ENCODE measurements at places on chromosomes 16 and 17. TPM values are rescaled to one million over a fixed set of nuclear protein-coding genes. Genes with fewer than 3 reads are reported as not detected.
A peak's percentile ranks its signal among the peaks of the same experiment; 100 is the strongest.

The AP1G1 gene
- 19.7 TPM for polyA plus RNA-seq

The KRT20 gene
- 0.35 TPM for polyA plus RNA-seq

The KRT34 gene
- polyA plus RNA-seq = not detected

The CCDC154 gene
- 0.38 TPM for polyA plus RNA-seq

The KRT16 gene
- 0.09 TPM for polyA plus RNA-seq

- DNase-seq = no peak
These were observed 58.5 kb downstream of the BAHCC1 start for GRCh38 chr17:81453712-81454111.

DNA sequence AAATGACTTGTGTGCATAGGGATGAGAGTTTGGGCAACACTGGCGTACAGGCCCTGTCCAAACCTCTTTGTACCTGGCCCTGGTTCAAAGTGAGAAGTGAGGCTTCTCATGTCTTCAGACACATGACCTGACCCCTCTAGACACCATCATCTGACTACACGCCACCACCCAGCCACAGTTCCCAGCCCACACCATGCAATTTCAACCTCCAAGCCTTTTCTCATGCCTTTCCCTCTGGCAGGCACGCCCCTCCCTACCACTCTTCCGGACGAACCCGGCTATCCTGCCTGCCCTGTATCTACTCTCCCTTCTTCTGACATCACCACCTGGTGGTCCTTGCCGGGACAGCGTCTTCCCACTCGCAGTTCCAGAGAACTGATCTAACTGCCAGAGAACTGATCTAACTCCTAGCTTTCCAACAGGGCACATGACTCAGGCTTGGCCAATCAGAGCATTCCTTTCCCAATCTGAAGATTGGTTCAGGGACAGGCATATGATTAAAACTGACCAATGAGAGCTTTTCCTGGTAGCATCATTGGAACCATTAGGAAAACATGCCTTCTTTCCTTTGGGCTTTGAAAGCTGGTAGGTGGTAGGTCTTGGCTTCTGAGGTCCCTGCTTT, 27.1 kb upstream of the IL21R start:
- DNase-seq = peak; percentile 56

- DNase-seq = no peak
These were observed 440.6 kb downstream of the CDH8 start for GRCh38 chr16:61595605-61596004.

DNA sequence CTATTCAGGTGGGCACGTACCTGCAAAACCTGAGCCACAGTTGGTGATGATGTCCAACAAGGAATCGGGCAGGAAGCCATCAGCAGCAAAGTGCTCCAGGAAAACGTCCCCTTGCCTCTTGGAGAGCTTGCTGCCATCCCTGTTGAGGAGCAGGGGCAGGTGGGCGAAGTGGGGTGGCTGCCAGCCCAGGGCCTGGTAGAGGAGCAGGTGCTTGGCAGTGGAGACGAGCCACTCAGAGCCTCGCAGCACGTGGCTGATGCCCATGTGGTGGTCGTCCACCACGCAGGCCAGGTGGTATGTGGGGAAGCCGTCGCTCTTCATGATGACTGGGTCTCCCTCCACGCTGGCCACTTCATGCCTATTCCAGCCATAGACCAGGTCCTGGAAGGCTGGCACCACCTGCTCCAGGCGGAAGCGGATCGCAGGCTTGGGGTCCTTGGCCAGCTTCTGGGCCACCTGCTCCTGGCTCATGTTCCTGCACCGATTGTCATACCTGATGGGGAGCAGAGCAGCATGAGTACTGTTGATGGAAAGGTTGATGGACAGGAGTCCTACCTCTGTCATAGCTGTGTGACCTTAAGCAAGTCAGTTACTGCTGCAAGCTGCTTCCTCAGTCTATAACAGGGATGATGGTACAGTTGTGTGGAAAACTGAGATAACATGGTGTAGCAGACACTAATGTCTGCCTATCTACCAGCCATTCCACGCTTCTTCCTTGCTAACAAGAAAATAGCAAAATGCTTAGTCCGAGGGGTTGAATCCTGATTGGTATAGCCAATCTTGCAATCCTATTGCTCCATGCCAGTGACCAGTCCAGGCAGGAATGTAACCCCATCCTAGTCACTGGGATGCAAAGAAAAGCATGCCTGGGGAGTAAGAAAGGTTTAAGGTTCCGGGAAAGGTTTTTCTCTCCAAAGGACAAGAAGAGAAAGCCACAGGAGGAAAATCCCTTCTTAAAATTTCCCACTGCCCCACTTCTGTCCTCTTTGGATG, 22.0 kb downstream of the EARS2 start:
- DNase-seq = no peak

DNA sequence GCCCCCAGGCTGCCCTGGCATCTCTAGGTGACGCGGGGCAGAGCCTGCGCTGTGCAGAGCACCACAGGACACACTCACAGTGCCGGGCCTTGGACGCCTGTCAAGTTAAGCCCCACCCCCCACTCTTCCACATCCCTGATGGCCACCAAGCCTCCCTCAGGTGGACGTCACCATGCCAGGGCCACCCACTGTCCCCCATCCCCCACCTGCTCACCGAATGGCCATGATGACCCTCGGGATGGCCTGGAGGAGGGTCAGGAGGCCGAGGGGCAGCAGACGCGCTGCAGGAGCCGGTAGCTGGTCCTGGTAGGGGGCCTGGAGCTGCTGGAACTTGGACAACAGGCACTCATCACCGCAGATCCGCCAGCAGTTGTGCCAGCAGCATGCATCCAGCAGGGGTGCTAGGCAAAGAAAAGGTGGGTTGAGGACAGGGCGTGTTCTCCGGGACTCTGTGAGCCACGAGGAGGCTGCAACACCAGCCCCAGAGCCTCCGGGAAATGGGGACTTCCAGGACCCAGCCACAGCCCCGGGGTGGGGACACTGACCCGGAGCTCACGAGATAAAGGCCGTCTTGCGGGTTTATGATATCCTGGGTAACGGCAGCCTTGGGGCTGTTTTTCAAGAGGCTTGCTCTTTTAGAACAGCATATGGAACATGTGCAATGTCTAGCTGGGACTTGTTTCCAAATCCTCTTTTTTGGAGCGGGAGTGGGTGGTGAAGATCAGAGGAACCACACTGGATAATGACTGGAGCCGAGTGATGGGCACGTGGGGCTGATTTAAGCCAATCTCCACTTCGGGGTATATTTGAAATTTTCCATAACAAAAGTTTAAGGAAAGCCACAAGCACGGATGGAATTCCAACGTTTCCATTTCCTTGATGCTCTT, 11.4 kb downstream of the C16orf95 start:
- no peak for DNase-seq

- peak; percentile 89 for DNase-seq
These were observed at the start of gene LDAF1 for GRCh38 chr16:21158208-21159110. TSS of gene LDAF1 (plus strand) at chr16:21158674. CDS start at chr16:21161183, 2,509 bp downstream.

DNA sequence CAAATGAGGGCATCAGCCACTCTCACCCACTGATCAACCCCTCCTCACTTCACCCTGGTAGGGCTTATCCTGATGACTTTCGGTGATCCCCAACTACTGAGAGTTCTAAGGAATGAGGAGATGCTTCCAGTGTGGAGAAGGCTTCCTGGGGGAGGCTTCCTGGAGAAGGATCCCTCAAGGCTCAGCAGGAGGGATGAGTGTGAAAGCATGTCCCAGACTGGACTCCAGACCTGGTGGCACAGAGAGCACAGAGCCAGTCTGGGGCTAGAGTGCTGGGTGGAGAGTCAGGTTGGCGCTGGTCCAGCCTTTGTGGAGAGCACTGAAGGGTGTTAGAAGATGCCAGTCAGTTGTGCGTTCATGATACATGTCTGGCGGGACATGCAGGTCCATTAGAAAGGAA, 53.7 kb downstream of the PLD6 start:
- DNase-seq = peak; percentile 45

DNA sequence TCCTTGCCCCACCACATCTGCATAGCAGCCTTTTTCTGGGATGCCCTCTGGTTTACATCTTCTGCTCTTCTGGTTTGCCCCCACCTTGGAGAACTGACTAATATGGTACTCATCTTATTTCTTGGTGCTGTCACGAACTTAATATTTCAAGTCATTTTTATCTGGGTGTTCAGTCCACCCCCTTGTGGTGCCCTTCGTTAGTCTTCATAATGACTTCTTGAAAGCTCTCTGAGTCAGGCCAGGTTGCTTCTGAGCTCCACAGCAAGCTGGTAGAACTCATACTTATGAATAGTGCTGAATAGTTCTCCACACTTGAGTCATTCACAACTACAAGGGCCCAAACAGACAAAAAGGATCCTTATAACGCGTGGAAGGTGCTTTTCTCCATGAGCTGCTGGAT, 35.8 kb upstream of the TEKT3 start:
- DNase-seq = no peak

- no peak for DNase-seq
These were observed 7.9 kb downstream of the TAF15 start for GRCh38 chr17:35817196-35817595.

GRCh38 chr17:11612956-11613355, 14.7 kb downstream of the DNAH9 start:
- no peak for DNase-seq

DNA sequence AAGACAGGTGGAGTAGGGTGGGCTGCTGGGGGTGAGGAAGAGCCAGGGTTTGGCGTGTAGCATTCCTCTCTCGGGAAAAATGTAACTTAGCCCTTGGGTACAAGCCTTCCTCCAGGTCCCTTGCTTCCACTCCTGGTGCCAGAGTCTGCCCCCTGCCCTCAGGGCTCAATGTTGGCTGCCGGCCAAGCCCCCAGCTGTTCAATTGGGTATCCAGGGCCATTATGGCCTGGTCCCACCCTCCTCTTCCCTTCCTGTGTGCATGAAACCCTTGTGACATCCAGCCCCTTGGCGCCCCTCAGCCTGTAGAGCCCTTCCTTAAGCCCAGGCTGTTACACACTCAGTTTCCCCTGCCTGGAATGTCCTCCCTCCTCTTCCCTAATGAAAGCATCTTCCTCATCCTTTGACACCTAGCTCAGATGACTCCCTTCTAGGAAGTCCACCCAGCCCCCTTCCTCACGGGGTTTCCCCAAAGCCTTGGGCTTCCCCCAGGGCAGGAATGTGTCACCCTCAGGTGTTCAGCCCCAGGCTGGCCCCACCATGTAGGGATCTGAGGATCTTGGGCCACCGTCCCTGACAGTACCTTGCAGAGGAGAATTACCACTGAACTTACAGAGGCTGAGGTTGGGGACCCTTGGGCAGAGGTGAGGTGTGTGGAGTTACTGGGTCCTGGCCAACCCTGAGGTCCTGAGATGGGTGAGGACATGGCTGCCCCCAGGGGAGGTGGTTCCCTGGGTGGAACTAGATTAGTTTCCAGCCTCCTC, 30.0 kb downstream of the B9D1 start:
- no peak for DNase-seq

Data from psoas muscle (tissue), 8 donors.